ENCODE measurements at places on chromosomes 4 and X.

GRCh38 chr4:121339307-121339706, 41.5 kb downstream of the QRFPR start:
- DNase-seq: no peak

- DNase-seq: no peak
Measured at GRCh38 chr4:106306561-106306960, 9.4 kb downstream of the TBCK start.

DNA sequence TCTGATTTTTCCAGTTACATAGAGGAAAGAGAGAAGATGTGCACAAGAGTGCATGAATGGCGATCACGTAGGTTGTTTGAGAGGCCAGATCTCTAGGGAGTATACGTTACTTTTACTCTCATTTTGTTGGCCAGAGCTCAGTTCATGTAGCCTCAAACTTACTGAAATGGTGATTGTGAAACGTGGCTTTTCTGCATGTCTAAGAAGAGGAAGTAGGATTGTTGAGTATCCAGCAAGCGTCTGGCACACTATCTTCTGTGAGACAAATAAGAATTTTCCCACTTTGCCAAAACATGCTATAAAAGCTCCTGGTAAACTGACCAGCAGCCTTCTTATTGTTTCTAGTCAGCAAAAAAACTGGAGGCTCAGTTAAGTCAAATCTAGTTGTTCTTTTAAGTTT, 264.5 kb upstream of the EMCN start:
- DNase-seq: peak; percentile 5

DNA sequence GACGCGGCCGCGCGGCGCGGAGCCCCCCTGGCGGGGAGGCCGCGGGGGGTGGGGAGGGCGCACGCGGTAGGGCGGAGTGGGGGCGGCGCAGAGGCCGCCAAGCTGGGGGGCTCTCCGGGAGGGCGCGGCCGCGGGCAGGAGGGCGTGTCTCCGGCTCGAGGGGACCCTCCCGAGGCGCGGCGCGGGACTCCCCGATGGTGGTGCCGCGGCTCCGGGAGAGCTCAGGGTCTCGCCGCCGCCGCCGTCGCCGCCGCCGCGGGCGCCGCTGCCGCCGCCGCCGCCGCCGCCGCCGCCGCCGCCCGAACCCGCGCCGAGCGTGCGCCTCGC, 165 bp upstream of the PTCHD1 start:
- no peak for DNase-seq

GRCh38 chr4:150632639-150633038, 50.7 kb downstream of the MAB21L2 start:
- no peak for DNase-seq

- peak; percentile 5 for DNase-seq
Measured at GRCh38 chrX:78168065-78168464, 28.6 kb upstream of the TAF9B start.

Measured in suppressor macrophage treated with lipopolysaccharide for 4 hours (primary cell).